Hypothalamus (tissue), 51 donors: ENCODE measurements at places on chromosomes 2 and 18.

- DNase-seq, result no peak
Observed at GRCh38 chr2:96604104-96604503, 34.0 kb downstream of the KANSL3 start.

DNA sequence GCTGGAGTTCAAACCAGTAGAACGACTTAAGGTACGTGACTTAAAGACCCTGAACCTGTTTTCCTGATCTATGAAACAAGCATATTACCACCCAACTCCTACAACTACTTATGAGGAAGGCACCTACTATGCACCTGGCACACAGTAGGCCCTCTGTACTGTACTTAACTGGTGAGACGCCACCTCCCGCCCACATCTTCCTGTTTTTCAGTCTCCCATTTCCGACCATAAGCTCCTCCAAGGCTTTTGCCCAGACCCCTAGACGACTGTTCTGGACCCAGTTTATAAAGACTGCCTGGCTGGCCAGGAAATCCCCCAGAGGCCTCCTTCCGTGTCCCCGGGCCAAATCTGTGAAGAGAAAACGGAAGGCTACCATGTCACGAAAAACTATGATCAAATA lies 1.5 kb downstream of the GALNT14 start:
- no peak for DNase-seq

DNA sequence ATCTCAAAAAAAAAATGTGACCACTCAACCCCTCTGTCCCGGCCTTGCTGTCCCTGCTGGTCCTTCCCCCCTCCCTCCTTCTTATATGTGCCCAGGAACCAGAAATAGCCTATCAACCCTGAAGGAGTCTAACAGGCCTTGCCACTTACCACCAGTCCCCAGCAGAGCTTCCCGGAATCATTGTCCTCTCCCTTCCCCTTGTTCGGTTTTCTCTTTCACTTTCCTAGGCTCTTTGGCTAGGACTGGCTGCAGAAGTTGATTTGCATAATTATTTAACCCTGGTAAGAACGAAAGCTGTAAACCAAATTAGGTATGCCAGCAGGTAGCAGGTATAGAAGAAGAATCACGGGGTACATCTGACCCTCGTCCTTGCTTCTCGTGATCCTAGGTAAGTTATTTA lies 72.6 kb upstream of the ZNF532 start:
- no peak for DNase-seq

DNA sequence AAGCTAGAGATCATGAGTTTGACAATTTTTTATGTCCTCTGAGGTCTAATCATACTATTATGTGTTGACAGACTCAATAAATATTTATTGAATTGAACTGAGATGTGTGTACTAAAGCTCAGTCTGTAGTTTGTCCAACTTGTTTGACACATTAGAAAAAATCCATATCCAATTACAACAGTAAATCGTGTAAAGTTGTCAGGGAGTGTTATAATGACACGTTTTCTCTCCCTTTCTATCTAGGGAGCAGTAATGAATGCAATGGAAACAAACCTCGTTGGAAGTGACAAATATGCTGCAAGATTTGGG lies 28.4 kb downstream of the ITGA4 start:
- no peak for DNase-seq

GRCh38 chr18:7307030-7307429 lies 76.1 kb downstream of the LRRC30 start:
- no peak for DNase-seq

DNA sequence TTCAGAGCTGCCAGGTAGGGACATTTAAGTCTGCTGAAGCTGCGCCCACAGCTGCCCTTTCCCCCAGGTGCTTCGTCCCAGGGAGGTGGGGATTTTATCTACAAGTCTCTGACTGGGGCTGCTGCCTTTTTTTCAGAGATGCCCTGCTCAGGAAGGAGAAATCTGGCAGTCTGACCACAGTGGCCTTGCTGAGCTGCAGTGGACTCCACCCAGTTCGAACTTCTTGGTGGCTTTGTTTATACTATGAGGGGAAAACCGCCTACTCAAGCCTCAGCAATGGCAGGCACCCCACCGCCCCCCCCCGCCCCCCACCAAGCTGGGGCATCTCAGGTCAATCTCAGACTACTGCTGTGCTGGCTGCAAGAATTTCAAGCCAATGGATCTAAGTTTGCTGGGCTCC lies 458.1 kb upstream of the RAB12 start:
- DNase-seq, result no peak

GRCh38 chr2:174729797-174730697 lies 34.2 kb downstream of the CHRNA1 start:
- no peak for DNase-seq

GRCh38 chr2:215110918-215111317 lies 27.5 kb downstream of the ABCA12 start:
- DNase-seq, result no peak
